Effector memory CD8-positive, alpha-beta T cell (primary cell): ENCODE measurements at places on chromosomes 1 and 21.

- no peak for DNase-seq
Measured at GRCh38 chr1:17148950-17149608, 29.8 kb upstream of the PADI2 start.

- DNase-seq = peak; percentile 17
Measured at GRCh38 chr1:26370591-26371382, 1.8 kb downstream of the ZNF683 start.

GRCh38 chr1:168235548-168235885 is 9.7 kb downstream of the SFT2D2 start:
- DNase-seq = no peak

GRCh38 chr21:26599261-26599660 is 26.2 kb upstream of the CYYR1 start:
- DNase-seq = no peak

DNA sequence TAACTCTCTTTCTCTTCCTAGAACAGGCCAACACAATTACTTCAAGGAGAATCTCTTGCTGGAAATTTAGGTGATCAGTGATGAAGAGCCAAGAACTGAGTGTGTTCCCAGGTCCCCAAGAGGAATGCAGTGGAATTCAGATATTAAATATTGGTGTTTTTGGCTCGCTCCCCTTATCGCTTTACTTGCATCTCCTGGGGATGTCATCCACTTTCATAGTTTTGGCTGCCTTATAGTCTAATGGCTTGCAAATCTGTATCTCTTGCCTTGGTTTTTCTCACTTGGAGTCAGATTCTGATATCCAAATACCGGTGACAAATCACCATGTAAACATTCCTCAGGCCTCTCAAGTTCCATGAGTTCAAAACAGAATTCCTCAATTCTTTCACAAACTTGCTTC is 151.0 kb upstream of the C1orf87 start:
- DNase-seq = no peak

DNA sequence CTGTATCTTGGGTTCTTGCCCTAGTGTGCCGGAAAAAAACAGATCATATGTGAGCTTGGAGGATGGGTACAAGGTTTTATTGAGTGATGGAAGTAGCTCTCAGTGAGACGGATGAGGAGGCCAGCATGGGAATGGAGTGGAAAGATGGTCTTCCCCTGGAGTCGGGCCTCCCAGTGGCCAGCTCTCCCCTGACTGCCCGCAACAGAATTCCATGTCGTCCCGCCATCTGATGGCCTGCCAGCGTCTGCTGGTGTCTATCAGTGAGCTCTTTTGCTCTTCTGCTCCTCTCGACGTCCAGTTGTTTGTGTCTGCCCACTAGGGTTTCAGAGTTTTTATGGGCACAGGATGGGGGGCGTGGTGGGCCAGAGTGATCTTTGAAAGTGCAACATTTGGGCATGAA is 315.2 kb upstream of the BRINP3 start:
- no peak for DNase-seq

DNA sequence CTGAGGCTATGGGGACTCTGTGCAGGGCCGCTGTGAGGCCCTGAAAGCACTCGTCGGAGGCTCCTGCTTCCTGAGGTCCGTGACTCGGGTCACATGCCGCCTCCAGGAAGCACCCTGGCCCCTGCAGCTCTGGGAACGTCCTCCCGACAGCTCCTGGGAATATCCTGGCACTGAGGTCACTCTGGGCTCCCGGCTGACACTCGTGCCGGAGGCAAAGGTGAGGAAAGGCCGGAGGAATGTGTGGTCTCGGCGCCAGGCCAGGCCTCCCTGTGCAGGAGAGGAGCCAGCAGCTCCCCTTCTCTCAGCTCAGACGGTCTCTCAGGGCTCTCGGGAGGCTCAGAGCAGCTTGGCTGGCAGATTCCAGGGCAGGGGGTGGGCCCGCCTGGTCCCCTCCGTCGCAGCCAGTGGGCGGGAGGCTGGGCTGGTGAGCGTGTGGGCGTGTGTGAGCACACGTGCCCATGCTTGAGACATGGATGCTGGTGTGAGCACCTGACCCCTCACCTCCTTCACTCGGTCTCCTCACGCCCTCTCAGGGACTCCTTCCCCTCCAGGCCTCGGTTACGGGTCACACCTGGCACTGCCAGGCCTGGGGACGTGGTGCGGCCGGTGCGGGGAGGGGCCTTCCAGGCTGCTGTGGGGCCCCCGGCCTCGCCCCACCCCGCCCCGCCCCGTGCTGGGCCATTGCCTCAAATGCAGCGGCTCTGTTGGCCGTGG is 5.5 kb upstream of the RNF223 start:
- DNase-seq = no peak

DNA sequence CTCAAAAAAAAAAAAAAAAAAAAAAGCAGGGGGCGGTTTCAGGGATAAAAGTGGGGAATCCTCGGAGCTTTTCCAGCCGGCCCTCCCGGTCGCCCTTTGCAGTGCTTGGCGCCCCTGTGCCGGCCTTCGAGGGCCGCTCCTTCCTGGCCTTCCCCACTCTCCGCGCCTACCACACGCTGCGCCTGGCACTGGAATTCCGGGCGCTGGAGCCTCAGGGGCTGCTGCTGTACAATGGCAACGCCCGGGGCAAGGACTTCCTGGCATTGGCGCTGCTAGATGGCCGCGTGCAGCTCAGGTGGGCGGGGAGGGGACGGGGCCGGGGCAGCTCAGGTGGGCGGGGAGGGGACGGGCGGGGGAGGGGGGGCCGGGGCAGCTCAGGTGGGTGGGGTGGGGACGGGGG is 25.3 kb downstream of the RNF223 start:
- no peak for DNase-seq

- DNase-seq = no peak
Measured at GRCh38 chr21:18026359-18026758, 207.2 kb upstream of the C21orf91 start.
